ENCODE measurements at places on chromosomes 5 and 9.
A peak's percentile ranks its signal among the peaks of the same experiment; 100 is the strongest.

- DNase-seq: no peak
These were observed 58.9 kb downstream of the CDK5RAP2 start for GRCh38 chr9:120521101-120521500.

DNA sequence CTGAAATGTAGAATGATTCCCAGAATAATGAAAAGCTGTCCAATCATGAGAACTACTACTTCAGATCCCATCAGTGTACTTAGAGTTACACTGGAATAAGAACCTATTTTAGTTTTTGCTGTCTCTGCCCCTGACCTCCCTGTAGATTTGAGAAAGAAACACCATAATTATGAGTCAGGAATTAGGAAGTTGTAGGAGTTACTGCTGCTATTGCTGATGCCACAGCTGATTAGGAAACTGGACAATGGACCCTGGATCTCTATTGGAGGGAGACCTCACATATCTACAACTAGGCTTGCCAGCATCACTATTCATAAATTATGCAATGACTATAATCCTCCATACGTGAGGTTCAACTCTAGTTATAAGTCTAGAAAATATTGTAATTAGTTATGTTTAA is 48.8 kb upstream of the EDIL3 start:
- no peak for DNase-seq

- DNase-seq: no peak
These were observed 13.5 kb downstream of the ADRB2 start for GRCh38 chr5:148839960-148840359.

DNA sequence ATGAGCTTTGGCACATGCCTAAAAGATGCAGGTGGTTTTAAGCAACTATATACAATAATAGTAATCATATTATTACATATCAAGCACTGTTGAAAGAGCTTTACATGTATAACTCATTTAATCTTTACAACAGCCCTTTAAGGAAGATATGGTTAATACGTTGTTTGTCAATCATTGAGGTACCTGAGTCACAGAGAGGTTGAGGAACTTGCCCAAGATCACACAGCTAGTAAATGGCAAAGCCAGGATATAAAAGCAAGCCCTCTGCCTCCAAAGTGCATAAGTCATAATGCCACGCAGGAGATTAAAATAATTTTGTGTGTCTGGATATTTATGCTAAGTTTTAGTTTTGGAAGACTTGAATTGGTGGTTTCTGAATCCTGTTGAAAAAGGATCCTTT is 90.2 kb downstream of the DAPK1 start:
- DNase-seq: no peak

DNA sequence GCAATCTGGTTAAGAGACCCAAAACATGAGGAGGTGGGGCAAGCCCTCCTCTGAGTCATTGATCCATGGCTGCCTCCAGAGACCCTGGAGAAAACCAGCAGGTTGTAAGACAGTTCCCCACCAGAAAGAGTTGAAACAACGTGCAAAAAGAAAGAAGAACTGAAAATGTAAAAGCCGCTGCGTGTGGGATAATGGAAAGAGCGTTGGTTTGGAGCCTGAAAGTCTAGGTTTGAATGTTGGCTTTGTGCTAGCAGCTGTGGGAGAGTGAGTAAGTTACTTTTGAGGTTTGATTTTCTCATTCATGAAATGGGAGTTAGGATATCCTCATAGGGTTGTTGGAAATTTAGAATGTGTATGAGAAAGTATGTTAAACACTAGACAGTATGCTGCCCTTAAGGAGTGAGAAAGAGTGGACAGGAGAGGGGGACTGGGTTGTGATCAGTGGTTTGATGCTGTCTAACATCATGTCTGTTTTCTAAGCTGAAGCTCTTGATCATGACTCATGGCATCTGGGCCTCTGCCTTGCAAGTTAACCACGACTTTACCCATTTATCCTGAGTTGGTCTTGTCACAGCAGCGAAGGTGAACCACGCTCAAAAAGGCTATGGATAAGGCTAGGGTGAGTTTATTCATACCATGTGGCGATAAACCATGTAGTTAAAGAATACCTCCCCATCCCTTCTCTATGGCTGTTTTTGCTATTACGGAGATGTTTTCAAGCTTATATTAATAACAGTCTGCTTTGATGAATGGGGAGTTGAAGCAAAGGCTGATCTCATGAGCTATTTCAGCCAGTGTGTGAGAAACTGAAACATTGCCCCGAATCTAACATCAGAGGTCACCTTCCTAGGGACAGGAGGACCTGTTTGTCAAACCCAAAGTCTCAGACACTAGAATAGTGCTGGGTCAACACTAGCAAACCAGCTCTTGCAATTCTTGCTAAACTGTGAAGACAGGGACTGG is 41.3 kb downstream of the ZNF366 start:
- DNase-seq: no peak

DNA sequence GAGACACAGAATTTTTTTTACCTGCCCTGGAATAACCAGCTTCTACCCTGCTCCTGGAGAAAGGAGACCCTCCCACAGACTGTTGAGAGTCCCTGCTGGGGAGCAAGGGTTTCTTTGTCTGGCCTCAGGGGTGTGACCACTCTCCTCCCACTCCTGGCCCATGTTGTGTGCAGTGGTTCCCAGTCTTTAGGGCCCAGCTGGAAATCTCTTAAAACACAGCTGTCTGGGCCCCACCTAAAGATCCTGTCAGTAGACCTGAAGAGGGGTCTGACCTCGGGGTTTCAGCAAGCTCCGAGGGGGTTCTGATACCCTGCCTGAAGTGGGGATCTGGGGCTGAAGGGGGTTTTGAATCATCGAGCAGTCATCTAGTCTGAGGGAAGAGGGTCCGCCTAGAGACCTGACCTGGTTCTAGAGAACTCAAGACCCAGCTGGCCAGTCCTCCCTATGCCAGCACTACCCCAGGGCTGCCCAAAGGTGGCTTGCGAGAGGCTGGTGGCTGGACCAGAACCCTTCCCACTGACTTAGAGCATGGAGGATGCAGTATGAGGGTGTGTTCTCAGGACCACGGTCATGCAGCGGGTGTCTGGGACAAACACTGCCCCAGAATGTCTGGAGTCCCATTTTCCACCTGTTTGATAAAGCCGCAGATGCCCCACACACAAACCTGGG is 8.1 kb upstream of the UNC5A start:
- no peak for DNase-seq

GRCh38 chr5:30752015-30752414 is 441.5 kb upstream of the CDH6 start:
- DNase-seq: no peak

GRCh38 chr9:125580701-125581286 is 126.2 kb downstream of the MAPKAP1 start:
- no peak for DNase-seq

- peak; percentile 44 for DNase-seq
These were observed 76.9 kb downstream of the CDH6 start for GRCh38 chr5:31270396-31270795.

DNA sequence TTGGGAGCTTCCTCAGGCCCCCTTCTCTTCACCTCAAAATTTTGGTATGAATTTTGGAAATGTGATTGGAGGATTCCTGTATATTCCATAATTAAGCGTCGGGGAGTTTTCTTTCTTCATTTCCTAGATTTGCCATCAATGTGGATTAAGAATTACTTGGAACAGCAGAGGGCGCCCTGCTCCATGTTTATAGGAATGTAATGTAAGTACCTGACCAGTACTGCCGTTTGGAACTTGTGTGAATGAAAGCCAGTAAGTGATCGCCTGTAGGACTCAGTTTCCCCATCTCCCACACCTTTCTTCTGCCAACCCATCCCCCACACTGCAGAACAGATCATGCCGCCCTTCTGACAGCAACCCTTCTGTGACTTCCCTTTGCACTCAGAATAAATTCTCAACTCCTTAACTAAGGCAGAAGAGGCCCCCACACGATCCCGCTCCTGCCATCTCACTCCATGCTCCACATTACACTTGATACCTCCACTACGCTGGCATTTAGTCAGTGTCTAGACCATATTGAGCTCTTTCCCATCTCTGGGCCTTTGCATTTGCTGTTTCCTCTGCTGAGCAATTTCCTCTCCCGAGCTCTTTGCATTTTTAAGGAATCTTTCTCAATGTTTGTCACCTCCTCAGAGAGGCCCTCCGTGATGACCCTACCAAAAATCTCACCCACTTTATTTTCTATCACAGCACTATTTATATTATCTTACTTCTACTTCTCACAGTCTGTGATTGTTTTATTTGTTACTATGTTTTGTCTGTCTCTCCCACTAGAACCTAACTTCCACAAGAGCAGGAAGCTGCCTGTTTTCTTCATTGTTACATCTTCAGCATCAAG is 79.5 kb upstream of the HTR4 start:
- DNase-seq: peak; percentile 80

DNA sequence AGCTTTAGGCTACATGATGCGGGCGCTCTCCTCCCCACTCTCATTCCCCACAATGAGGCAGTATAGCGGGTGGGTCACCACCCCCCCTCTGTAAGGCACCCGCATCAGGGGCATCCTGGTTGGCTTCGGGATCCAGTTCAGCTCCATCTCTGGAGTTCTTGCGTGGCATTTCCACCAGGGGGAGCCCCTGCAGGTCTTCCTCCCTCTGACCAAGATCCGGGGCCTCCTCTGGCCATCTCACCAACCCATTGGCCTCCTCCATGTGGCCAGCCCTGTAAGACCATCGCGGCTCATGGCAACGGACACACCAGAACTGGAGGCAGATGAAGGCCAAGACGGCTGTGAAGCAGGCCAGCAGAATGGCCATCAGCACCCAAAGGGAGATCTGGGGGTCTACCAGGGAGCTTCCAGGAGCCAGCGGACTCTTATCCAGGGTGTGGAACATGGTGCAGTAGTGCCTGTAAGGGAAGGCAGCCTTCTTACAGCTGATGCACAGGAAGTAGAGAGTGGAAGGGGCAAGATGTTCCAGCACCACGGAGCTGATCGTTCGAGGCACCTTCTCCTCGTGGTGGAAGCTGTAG is 77.0 kb downstream of the CYFIP2 start:
- peak; percentile 65 for DNase-seq

DNA sequence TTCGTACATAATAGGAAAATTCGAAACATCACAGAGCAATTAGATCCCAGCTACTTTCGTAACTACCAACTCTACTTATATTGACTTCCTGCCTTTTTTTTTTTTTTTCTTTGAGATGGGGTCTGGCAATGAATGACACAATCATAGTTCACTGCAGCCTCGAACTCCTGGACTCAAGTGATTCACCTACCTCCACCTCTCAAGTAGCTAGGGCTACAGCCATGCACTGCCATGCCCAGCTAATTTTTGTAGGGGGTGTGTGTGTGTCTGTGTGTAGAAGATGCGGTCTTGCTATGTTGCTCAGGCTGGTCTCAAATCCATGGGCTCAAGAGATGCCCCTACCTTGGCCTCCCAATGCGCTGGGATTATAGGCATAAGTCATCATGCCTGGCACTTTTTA is 5.8 kb upstream of the PAIP2 start:
- DNase-seq: peak; percentile 15

DNA sequence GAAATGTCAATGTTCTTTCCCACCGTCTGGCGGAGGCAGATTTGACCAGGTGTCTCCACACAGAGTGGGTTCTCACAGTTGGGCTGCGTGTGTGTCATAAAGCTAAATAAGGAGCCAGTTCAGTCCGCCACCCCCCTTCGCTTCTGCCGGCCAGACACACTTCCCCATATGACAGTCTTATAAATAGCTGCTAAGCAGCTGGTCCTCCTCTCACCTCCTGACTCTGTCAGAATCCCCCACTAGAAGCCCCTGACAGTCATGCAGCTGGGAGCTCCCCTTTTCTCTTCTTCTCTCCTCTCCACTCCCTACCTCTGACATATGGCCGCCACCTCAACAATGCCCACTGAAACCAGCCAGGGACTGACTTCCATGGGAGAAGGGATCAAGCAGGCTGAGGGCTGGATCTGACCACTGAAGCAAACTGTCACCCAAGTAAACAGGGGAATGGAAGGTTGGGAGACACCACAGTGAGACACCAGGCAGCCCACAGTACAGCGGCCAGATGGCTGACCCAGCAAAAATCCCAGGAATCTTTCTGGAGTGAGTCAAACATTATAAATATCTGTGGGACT is 141.9 kb upstream of the EFNA5 start:
- DNase-seq: no peak

DNA sequence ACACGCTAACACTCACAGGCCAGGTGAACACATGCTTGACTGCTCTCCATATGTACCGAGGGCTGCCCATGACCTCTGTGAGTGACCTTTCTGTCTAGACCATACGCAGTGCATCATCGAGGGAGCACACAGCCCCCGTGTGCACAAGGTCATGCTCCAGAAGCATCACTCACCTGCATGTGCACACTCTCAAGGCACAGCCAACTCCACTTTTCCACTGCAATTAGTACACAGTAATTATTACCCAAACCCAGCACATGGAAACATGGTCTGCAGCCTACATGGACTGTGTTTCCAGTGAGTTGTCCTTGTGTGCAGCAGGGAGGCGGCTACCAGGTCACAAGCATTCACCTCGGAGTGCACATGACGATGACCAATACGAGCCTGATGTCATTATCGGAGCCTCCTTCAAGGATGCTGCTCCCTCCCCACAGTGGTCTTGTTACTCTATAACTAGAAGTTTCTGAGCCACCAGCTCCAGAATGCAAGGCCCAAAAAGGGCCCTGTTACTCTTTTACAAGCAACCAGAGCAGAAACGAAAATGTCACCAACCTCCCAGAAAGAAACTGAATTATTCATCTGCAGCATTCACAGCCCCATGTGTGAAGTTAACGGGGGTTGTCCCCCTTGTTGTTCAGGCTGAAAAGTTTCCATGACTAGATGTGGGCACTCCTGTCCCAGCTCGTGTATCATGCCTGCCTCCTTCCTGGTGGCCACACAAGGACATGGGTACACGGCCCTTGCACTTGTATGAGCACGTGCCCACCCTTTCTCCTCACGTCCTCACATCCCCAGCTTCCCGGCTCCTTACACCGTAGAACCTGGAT is 31.2 kb downstream of the SEMA4D start:
- DNase-seq: no peak

GRCh38 chr9:125133403-125134329 is 9.7 kb downstream of the SCAI start:
- DNase-seq: no peak

DNA sequence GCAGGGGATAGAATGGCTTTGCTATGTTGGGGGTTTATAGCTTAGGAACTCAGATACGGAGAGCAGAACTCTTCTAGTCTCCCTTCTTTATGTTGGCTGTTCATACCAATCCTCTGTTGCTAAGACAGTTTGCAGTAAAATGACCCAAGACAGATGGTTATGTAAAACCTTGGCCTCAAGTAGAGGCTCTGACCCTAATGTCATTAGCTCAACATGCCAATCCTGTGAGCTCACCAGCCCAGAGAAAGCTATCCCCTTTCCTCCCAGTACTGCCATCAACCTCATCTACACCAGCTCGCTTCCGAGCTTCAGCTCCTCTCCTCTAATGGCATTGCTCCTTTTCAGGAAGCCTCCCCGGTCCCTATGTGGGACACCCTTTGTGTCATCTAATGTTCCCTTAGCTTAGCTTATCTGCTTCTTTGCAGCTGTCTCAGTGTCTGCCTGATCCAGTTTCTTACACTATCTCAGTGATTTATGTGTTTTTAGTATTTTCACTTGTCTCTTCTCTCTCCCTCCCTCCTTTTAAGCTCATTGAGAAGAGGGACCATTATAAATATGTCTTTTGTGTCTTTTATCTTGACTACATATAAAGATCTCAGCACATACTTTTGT is 281.3 kb upstream of the CLINT1 start:
- DNase-seq: peak; percentile 91

- no peak for DNase-seq
These were observed 859.5 kb downstream of the PTPRD start for GRCh38 chr9:9753266-9753665.

Data from mesendoderm (in vitro differentiated cells).